ENCODE measurements at places on chromosomes 3 and 15.

DNA sequence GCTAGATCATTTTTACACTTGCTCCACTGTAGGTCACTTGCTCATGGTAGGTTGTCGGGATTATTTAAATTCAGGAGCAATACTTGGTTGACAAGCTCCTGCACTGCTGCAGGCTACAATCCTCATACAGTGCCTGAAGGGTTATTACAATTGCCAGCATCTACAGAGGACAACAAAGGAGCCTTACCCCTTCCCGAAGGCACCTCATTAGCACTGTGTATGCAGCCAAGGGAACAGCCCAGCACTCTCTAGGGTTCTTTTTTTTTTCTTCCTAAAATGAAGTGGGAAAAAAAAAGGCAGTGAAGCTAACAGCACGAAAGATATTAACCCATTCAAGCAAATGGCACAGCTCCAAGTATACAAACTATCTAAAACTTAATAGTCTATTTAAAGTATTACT, 142.7 kb downstream of the ULK4 start:
- DNase-seq, result no peak

DNA sequence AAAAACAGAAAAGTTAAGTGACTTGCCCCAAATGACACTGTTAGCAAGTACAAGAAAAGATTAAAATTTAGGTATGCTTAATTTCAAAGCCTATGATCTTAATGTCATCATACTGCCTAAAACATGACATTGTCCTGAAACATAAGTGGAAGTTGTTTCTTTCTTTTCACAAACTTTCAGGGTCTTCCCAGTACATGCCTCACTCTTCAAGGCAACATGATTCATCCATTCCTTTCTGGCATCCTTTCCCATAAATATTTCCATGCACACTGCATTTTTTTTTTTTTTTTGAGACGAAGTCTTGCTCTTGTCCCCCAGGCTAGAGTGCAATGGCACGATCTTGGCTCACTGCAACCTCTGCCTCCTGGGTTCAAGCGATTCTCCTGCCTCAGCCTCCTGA, 42.5 kb upstream of the KPNA4 start:
- DNase-seq, result no peak

GRCh38 chr3:130823241-130823884, 70.5 kb upstream of the ATP2C1 start:
- DNase-seq, result no peak

- DNase-seq, result no peak
Observed at GRCh38 chr3:129375099-129375498, 53.3 kb downstream of the EFCAB12 start.

DNA sequence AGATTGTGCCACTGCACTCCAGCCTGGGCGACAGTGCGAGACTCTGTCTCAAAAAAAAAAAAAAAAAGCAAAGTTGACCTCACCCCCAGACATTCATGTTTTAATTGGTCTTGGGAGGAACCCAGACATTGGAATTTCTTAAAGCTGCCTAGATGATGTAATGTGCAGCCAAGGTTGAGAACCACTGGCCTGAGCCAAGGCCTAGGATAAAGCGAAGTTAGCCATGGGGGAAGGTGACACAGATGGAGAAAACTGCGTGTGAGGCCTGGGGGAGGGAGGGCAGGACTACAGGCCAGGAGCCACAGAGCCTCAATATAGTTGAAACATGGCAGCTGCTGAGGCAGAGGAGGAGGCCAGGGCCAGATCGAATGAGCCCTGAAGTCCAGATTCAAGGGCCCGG, 21.0 kb downstream of the GLB1 start:
- no peak for DNase-seq

All from HFF-Myc (cell line).